ENCODE measurements at places on chromosomes 5 and 9. TPM values are rescaled to one million over a fixed set of nuclear protein-coding genes. Genes with fewer than 3 reads are reported as not detected.

- DNase-seq = peak; percentile 10
Measured at GRCh38 chr5:177126771-177127170, 6.8 kb upstream of the NSD1 start.

- DNase-seq = no peak
Measured at GRCh38 chr5:61274511-61274911, 57.5 kb upstream of the ZSWIM6 start.

- DNase-seq = no peak
Measured at GRCh38 chr5:89253666-89254352, 370.8 kb upstream of the MEF2C start.

GRCh38 chr5:84379749-84380148 is 4.9 kb downstream of the EDIL3 start:
- no peak for DNase-seq

DNA sequence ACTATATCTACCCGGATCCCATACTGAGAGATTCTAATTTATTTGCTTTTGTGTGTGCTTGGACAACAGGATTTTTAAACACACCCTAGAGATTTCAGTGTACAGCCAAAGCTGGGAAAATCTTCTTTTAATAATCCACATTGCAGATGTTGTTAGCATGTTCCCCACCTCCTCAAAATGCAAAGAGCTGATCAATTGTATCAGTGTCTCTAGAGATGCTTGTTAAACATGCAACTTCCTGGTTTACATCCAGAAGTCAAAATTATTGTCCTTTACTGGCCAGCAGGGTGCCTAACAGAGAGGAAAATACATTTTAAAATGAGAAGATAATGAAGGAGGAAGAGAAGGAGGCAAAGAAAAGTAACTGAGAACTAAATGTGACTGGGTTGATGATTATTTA is 793.3 kb downstream of the SEMA5A start:
- DNase-seq = no peak

GRCh38 chr5:7094626-7095025 is 301.3 kb upstream of the ADCY2 start:
- DNase-seq = no peak

DNA sequence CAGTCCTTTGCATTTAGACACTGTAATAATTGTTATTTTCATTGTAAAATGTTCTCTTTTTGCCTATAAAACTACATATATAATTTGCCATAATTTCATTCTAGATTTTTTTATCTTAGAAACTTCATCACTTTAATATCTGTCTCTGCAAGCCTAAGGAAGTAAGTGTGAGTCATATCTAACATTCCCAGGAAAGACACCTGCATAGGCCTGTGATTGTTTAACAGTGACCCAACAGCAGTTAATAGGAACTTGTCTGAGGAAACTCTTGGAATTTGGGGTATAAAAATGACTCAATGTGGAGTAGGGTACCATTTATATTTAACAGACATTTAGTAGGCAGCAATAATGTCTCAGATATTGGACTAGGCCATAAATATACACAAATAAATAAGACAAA is 229.2 kb upstream of the FAM174A start:
- DNase-seq = no peak

DNA sequence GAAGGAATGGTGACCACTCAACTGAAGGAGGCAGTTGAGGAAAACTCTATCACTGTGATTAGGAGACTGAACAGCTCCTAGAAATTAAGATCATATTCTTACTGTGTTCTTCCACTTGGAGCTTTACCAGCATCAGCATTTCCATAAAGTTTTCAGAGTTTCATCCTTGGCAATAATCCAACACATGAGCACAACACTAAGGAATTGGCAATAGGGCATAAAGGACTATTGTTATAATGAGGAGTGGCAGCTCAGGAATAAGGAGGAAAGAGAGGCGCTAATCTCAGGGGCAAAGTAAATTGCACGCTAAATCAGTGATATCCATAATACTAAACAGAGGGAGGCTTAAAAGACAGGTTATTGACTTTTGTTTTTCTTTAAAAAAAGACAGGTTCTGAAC is 338.9 kb downstream of the EFNA5 start:
- no peak for DNase-seq

DNA sequence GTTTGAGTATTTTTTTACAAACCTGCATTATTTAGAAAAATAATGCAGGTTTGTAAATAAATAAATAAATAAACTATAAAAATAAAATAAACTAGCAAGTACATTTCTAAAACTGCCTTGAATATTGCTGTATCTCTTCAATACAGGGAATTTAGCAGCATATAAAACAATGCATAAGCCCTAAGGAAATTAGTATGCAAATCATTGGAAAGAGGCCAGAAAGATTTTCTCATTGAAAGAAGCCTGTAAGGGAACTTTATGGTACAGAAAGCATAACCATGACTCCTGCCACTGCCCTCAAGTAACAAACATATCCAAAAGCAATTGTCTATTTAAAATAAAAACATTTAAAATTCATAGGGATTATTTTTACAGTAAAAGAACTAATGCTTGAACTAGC is 387.3 kb downstream of the HINT1 start:
- no peak for DNase-seq

DNA sequence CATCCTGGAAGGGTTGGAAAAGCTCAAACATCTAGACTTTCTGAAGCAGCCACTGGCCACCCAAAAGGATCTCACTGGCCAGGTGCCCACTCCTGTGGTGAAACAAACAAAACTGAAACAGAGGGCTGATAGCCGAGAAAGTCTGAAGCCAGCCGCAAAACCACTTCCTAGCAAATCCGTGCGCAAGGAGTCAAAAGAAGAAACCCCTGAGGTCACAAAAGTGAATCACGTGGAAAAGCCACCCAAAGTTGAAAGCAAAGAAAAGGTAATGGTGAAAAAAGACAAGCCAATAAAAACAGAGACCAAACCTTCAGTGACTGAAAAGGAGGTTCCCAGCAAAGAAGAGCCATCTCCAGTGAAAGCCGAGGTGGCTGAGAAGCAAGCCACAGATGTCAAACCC is 87.6 kb downstream of the MAP1B start:
- DNase-seq = no peak

GRCh38 chr9:132857031-132857430 is 21.1 kb downstream of the AK8 start:
- peak; percentile 88 for DNase-seq

DNA sequence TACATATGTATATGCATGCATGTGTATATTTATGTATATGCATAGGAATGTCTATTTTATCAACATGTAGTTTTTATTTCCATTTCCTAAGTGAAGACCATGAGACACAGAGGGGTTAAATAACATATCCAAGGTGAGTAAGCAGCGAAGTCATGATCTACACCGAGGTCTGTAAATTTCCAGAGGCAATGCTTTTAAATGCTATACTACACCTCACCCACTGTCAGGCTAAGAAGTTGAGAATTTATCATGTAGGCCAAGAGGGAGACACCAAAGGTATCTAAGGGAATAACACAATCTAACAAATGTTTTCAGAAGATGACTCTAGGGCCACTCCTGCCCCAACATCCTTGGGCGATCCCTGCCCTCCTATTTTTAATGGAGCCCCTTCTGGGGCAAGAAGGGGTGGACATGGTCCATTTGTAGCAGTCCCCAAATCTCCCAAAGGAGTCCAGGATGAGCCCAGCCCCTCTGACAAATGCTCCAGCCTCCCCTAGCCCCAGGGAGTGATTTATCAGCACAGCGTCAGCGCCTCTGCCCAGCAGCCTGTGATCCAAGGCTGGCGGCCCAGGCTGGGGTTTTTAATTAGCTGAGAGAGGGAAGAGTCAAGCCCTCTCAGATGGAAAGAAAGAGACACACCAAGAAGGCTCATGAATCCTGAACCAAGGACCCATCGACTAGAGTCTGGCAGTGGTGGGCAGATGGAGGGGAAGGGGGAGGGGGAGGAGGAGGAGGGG is 339.9 kb downstream of the ASTN2 start:
- DNase-seq = no peak

- DNase-seq = no peak
Measured at GRCh38 chr9:131417264-131418142, 23.6 kb downstream of the PRRC2B start.

ABCA1 gene
- 17.5 TPM for total RNA-seq

LCN12 gene
- total RNA-seq = 19.2 TPM

RAPGEF6 gene
- total RNA-seq = 15.6 TPM

NDUFAF2 gene
- total RNA-seq = 29.4 TPM

All from ovary (tissue), 10 donors.